ENCODE measurements at places on chromosomes 1 and 21.
A peak's percentile ranks its signal among the peaks of the same experiment; 100 is the strongest.

DNA sequence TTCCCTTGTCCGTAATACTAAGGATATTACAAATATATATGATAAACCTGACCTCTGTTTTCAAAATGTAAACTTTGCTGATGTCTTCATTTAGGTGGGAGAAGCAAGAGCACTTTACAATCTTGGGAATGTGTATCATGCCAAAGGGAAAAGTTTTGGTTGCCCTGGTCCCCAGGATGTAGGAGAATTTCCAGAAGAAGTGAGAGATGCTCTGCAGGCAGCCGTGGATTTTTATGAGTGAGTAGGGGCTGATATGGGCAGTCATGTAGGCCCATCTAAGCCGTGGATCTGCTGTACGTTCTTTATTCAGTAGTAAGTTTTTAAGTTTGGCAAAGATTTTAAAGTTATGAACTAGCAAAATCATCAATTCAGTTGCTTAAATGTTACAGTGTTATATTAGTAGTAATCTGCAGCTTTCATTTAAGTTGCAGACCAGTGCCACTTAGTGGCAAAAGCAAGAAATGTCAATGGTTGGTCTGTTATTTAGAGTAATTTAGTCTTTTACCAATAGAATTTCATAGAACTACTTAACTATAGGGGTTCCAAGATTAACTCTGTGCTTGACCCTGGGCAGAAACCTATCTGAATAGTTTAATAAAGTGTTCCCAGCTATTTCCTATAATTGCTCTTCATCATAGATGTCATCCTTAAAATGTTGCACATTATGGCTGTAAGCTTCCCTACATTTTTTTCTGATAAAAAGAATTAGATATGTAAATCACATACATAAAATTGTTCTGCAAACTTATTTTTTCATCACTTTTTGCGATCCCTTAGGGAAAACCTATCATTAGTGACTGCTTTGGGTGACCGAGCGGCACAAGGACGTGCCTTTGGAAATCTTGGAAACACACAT, 21.3 kb downstream of the GPSM2 start:
- peak; percentile 29 for DNase-seq

- DNase-seq: no peak
These were observed 5.7 kb downstream of the NTRK1 start for GRCh38 chr1:156866249-156866909.

DNA sequence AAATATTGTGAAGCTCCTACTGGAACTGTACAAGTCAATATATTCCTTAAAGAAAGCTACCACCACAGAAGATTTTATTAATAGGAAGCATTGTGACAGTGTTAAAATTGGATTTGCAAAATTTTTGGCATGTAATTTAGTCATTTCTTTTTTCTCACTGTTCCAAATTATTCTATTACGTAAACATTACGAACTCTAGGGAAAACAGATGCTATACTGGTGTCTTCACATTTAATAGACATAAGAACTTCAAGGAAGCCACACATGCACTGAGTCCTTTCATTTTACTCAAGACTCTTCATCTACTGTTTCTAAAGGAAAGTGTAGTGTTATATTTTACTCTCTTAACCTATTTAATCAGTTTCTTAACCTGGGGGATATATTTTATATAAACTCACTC, 135.4 kb downstream of the HMCN1 start:
- DNase-seq: no peak

DNA sequence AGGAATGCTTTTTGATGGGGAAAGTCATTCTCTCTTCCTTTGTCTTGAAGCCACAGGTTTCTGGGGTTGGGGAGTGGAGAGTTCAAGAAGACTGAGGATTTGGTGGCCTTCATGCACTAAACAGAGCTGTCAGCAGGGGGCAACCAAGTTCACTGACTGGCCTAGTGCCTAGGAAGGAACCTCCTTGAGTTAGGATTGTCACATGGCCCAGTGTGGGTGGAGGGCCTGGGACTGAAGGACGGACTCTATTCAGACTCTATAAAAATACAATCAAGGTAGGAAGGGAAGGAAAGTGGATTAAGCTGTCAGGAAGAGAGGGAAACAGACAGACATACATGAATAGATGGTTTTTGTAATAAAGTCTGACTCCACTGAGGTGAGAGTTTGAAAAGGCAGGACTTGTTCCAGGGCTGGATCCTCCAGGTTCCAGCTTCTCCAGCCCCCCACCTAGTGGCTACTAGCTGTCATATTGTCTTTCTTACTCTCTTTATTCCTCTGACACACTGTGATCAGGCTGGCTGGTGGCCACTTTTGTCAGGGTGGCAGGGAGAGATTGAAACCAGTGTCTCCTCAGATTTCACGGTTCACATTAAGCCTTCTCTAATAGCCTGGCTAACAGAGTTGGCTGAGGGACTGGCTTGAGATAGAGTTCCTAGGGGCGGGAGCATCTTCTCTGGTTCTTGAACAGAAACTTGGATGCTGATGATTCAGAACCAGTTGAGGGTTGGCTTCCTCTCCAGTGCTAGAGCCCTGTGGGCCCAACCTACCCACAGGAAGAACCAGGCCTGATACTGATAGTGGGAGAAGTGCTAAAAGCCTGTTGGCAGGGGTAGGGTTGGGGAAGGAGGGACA, 4.1 kb upstream of the SH3BGRL3 start:
- DNase-seq: peak; percentile 82

DNA sequence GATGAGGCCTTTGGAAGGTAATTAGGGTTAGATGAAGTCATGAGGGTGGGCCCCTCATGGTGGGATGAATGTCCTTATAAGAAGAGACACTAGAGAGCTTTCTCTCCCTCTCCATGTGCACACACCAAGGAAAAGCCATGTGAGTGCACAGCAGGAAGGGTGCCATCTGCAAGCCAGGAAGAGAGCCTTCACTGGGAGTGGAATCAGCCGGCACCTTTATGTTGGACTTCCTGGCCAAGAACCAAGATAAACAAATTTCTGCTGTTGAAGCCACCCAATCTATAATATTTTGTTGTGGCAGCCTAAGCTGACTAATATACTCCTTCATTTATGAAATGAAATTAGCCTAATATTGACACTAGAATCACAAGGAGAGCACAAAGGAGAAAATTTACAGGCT, 38.2 kb upstream of the PKP1 start:
- no peak for DNase-seq

GRCh38 chr1:18333220-18333619, 147.5 kb upstream of the KLHDC7A start:
- DNase-seq: no peak

GRCh38 chr1:79128722-79129121, 122.2 kb upstream of the ADGRL4 start:
- DNase-seq: no peak

DNA sequence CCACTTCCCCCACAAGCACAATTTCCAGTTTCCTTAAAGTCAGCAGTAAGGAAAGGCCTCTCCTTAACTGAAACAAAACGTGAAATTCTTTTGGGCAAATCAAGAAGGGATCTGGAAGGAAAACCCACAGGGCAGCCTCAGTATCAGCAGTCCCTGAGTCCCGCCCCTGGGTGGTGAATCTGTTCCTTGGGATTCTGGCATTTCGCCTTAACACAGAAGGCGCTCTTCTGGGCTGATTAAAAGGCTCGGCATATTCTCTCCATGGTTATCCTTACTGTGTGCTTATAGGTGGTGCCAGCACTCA, 12.2 kb upstream of the RAB4A start:
- no peak for DNase-seq

DNA sequence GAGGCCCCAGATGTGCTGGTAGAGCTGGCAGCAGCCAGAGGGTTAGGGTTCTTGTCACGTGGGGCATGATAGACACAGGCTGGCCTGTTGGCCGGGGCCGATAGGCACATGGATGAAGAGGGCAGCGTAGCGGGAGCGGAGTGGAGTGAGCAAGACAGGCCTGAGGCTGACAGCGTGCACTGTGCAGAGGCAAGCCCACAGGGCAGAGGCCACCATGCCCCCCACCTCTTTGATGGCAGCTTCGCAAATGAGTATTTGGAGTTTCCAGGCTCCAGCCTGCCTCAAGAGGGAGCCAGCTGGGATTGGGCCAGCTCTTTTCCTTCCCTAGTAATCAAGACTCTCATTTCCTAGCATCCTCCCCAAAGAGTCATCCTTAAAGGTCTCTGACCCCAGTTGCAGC, 43.5 kb downstream of the TMCC2 start:
- no peak for DNase-seq

Data from CD4-positive, alpha-beta T cell treated with Interferon alpha-2 for 1 hour (primary cell).